ENCODE measurements at places on chromosomes 13 and 19. TPM values are rescaled to one million over a fixed set of nuclear protein-coding genes. Genes with fewer than 3 reads are reported as not detected.

DNA sequence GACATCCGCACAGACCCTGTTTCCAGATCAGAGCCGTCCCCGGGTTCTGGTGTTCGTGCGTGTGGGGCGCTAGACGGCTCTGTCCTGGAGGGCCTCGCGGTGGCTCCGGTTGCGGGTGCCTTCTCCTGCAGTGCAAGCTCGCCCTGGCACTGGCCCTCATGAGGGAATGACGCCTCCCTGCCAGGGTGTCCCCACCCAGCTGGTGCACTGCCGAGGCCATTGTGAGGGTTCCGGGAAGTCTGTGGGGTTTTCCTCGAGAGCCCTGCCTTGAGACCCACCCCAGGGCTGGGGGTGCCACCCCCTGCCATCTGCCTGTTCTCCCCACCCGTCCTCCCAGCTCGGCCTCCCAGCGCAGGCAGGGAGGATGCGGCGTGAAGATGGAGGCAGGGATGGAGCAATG lies 19.2 kb upstream of the GNA15 start:
- no peak overlapping the region for H3K27ac ChIP-seq
- DNase-seq = no peak
- no peaks in the 10 kb centered on the region for H3K27me3 ChIP-seq
- no peak overlapping the region for H3K4me3 ChIP-seq

- no peaks in the 10 kb centered on the region for H3K36me3 ChIP-seq
- DNase-seq = no peak
- H3K27ac ChIP-seq = no peak overlapping the region
- H3K4me3 ChIP-seq = no peak overlapping the region
- H3K4me1 ChIP-seq = no peaks in the 10 kb centered on the region
Observed at GRCh38 chr13:37344056-37344455, 238.6 kb upstream of the CSNK1A1L start.

- H3K27ac ChIP-seq = no peak overlapping the region
- DNase-seq = no peak
- H3K27me3 ChIP-seq = no peaks in the 10 kb centered on the region
- H3K4me3 ChIP-seq = no peak overlapping the region
- H3K36me3 ChIP-seq = peaks cover 3% of the 10 kb centered on the region
Observed at GRCh38 chr13:32376642-32377415, 51.1 kb downstream of the N4BP2L1 start.

DNA sequence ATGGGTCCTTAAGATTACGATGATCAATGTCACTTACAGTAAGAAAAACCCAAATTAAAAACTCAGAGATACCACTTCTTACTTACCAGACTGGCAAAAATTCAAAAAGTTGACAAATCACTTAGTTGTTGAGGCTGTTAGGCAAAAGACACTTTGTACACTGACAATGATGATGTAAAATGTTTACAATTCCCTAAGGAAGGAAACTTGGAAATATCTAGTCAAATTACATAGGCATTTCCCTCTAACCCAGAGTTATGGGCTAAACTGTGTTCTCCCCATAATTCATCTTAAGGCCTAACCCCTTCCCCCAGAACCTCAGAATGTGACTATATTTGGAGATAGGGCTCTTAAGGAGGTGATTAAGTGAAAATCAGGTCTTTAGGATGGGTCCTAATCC lies 12.0 kb downstream of the TGDS start:
- no peaks in the 10 kb centered on the region for H3K4me1 ChIP-seq
- no peak for DNase-seq
- H3K4me3 ChIP-seq = no peak overlapping the region
- peaks cover 35% of the 10 kb centered on the region for H3K36me3 ChIP-seq
- no peaks in the 10 kb centered on the region for H3K27me3 ChIP-seq
- H3K27ac ChIP-seq = no peak overlapping the region

DNA sequence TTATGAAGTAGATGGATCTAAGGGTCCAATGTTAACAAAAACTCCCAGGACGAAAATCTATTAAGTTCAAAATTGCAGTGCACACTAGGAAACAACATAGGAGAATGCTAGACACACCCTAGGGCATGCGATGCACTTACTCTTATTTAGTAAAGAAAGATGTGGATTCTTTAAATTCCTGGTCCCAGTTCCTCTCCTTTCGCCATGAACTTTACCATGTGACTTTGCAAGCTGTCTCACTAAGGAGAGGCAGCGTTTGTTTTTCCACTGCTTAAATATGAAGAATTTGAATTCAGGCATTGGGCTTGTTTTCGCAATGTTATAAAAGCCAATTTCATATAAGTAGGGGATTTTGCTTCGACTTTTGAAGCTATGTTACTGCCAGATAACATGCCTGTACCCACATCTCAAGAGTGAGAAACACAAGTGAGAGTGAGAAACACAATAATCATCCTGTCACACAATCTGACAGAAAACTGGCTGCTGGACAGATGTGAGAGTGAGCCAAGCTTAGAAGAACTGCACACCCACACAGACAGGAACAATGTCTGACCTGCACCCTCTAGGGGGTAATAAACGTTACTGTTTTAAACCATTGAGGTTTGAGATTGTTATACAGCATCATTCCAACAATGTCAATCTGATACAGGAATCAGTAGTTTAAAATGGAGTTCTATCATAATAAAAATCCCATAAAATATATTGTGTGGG lies 1308.4 kb downstream of the SLITRK5 start:
- H3K36me3 ChIP-seq = no peaks in the 10 kb centered on the region
- H3K27ac ChIP-seq = no peak overlapping the region
- no peak for DNase-seq
- H3K27me3 ChIP-seq = no peaks in the 10 kb centered on the region

DNA sequence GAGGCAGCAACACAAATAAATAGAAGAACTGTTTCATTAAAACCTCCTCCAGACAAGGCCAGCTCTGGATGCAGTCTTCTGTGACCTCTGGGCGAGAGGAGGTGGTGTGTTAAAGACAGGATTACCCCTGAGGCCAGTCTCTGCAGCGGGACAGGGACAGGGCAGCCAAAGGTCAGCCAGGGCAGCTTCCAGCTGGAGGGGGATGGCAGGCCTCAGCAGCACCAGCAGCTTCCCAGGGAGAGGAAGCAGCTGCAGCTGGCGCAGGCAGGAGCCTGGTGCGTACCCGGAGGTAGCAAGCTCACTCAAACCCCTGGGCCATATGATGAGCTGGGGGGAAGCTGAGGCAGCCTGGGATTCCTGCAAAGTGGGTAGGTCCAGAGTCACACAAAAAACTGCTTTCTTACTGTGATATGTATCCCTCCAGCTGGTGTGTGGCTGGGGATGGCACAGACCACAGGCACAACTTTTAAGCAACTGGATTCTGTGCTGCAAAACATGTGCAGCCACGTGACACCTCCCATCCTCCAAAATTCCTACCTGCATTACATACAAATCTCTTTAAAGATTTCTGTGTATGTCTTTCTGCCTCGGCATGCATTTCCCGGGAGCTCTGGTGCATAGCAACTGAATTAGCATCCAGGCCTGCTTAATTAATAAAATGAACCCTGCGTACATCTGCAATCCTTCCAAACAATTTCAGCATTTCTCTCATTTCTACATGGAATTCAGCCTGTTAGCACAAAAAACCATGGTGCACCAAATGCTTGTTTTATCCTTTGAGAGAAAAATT lies 238.3 kb upstream of the MAB21L1 start:
- H3K27me3 ChIP-seq = no peaks in the 10 kb centered on the region
- H3K27ac ChIP-seq = peak overlapping the region; percentile 47
- no peaks in the 10 kb centered on the region for H3K36me3 ChIP-seq
- H3K4me1 ChIP-seq = peaks cover 46% of the 10 kb centered on the region

- H3K4me1 ChIP-seq = no peaks in the 10 kb centered on the region
- no peak for DNase-seq
- peaks cover 35% of the 10 kb centered on the region for H3K27me3 ChIP-seq
- no peak overlapping the region for H3K4me3 ChIP-seq
- H3K36me3 ChIP-seq = no peaks in the 10 kb centered on the region
Observed at GRCh38 chr19:32020538-32020937, 324.9 kb upstream of the ZNF507 start.

DNA sequence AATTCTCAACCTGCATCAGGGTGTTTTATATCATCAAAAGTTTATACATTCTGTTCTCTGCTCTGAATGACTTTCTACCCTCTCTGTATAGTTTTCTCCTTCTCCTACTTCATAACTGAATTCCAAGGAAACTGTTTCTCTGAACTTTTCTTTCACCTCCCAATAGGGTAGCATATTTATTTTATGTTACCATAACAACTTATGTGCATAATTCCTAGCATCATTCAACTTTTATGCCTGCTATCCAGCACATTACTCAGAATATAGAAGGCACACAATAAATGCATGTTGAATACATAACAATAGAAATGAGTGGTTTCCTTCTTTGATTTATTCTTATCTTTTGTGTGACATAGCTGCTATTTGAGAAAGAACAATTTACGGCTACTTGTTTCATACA lies 2385.0 kb downstream of the PCDH9 start:
- no peaks in the 10 kb centered on the region for H3K27me3 ChIP-seq
- H3K36me3 ChIP-seq = no peaks in the 10 kb centered on the region
- H3K4me1 ChIP-seq = no peaks in the 10 kb centered on the region
- H3K4me3 ChIP-seq = no peak overlapping the region
- no peak for DNase-seq

DNA sequence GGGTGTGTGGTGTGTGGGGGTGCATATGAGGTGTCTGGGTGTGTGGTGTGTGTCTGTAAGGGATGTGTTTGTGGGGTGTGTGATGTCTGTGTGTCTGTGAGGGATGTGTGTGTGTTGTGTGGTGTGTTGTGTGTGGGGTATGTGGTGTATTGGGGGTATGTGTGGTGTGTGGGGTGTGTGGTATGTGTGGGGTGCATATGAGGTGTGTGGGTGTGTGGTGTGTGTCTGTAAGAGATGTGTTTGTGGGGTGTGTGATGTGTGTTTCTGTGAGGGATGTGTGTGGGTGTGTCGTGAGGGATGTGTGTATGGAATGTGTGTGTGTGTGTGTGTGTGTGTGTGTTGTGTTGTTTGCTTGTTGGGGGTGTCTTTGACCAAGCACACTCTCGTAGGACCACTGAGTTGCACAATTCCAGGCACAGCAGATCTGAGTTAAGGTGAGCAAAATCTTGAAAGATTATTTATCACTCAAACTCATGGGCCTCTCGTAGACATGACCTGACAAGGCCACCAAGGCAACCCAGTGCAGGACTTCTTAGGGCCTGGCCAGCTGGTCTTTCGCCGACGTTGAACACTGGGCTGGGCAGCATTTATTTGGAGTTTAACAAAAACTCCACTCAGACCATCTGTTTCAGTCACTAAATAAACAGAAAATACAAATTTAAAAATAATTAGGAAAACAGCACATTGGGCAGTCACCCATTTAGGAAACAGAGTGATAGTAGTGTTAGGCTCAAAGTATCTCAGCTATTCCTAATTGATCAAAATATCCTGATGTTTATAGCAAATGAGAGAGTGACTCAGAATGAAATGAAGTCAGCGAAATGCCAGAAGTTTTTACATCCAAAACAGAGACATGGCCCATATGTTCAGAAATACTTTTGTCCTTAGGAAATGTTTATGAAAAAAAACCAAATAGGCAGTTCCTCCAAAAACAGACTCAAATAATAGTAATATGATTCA lies 301.1 kb downstream of the FGF9 start:
- H3K27ac ChIP-seq = no peak overlapping the region
- no peak for DNase-seq
- no peaks in the 10 kb centered on the region for H3K36me3 ChIP-seq
- H3K4me1 ChIP-seq = no peaks in the 10 kb centered on the region
- H3K27me3 ChIP-seq = peaks cover 42% of the 10 kb centered on the region

DNA sequence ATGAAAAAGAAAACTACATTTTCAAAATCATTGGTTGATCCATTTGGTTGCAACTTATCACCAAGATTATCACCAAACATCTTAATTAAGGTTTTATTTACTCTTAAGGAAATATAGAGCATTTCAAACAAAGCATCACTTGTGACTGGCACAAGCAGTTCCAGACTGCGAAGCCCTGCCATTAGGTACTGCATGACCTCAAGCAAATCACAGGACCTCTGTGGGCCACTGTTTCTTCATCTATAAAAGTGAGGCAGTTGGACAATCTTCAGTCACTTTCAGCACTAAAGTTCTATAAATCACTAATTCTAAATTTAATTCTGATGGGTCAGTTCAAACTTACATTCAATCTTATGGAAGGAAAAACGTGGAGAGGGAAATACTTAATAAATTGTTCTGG lies 2.0 kb downstream of the ELF1 start:
- H3K36me3 ChIP-seq = 0 out of 2 replicates have a peak, but pooled peaks cover 9% of the 10 kb centered on the region
- peak overlapping the region; percentile 100 for H3K27ac ChIP-seq

DNA sequence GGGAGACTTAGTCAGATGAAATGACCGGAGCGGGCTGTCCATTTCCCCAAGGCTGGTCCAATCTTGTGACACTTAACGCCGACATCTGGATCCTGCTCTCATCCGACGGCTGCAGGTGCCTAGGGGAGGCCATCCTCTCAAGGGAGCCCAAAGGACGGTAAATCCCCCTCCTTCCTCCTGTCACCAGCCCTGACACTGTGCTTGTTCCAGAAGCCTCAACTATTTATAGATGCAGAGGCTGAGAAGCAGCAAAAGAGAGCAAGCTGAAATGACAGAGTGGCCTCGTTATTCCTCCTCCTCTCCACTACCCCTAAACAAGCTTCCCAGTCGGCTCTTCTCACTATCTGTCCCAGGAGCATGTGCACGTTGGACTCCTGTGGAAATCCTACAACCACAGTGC lies 533.7 kb downstream of the LIG4 start:
- no peaks in the 10 kb centered on the region for H3K4me1 ChIP-seq
- no peak overlapping the region for H3K27ac ChIP-seq
- H3K27me3 ChIP-seq = no peaks in the 10 kb centered on the region
- DNase-seq = no peak
- H3K4me3 ChIP-seq = no peak overlapping the region
- H3K36me3 ChIP-seq = no peaks in the 10 kb centered on the region

- H3K27ac ChIP-seq = no peak overlapping the region
- no peaks in the 10 kb centered on the region for H3K27me3 ChIP-seq
- H3K4me1 ChIP-seq = no peaks in the 10 kb centered on the region
- H3K4me3 ChIP-seq = no peak overlapping the region
- no peak for DNase-seq
Observed at GRCh38 chr13:74070065-74070464, 64.1 kb downstream of the KLF12 start.

DNA sequence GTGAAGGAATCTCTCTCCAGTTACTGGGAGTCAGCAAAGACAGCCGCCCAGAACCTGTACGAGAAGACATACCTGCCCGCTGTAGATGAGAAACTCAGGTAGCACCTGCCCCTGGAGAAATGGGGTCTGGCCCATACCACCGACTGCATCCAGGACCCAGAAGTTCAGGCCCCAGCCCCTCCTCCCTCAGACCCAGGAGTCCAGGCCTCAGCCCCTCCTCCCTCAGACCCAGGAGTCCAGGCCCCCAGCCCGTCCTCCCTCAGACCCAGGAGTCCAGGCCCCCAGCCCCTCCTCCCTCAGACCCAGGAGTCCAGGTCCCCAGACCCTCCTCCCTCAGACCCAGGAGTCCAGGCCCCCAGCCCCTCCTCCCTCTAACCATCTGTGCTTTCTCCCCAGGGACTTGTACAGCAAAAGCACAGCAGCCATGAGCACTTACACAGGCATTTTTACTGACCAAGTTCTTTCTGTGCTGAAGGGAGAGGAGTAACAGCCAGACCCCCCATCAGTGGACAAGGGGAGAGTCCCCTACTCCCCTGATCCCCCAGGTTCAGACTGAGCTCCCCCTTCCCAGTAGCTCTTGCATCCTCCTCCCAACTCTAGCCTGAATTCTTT lies 3.0 kb downstream of the APOC2 start:
- H3K4me3 ChIP-seq = no peak overlapping the region
- no peaks in the 10 kb centered on the region for H3K36me3 ChIP-seq
- H3K4me1 ChIP-seq = 0 out of 2 replicates have a peak, but pooled peaks cover 5% of the 10 kb centered on the region
- no peak overlapping the region for H3K27ac ChIP-seq

Gene KATNAL1
- total RNA-seq = 11.8 TPM

Gene UBE2L5
- not detected for total RNA-seq

Gene LRFN3
- 14.7 TPM for total RNA-seq

Gene CBLC
- total RNA-seq = 68.8 TPM

Gene GAPDHS
- total RNA-seq = not detected

Gene FBXO27
- 48.5 TPM for total RNA-seq

Gene KLK12
- not detected for total RNA-seq

Gene ZNF132
- total RNA-seq = 1.5 TPM

All from PC-9 (cell line).